Stimulated activated naive CD4-positive, alpha-beta T cell (primary cell): ENCODE measurements at places on chromosomes 3 and 15.

- DNase-seq = no peak
Measured at GRCh38 chr15:101317336-101317872, 22.4 kb upstream of the SNRPA1 start.

- DNase-seq = no peak
Measured at GRCh38 chr15:76196269-76197231, 114.7 kb downstream of the ETFA start.

- DNase-seq = no peak
Measured at GRCh38 chr3:188976407-188976806, 195.4 kb upstream of the TPRG1 start.

GRCh38 chr3:111311126-111311525 lies 230.9 kb upstream of the CD96 start:
- peak; percentile 21 for DNase-seq

DNA sequence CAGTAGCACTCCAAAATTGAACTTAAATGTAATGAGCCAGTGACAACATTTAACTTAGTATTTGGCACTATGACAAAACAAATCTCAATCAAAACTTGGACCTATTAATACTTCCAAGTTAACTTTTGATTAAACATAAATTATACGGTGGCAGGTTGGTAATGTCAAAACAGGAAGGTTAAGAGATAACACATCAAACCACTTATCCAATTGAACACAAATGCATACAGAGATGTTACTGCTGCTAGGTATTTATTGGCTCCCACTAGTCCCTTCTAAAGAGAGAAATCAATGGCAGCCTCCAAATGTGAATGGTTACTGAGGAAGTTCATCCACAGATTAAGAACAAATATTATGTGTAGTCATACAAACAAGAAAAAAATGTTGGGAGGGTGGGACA lies 1.8 kb downstream of the GSK3B start:
- no peak for DNase-seq

DNA sequence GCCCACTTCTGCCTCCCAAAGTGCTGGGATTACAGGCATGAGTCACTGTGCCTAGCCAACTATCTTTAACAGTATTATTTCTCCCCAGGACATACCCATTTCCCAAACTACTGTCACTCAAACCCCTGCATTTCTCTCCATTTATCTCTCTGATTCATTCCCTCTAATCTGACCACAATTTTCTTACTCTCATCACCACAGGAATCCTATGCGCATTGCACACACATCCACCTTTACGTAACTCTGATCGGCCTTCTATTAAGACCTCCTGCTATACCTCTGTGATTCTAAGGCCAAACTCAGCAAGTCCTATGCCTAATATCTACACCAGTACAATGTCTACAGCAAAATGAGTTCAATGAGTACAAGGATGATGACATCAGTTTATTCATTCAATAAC lies 235.0 kb downstream of the ULK4 start:
- DNase-seq = no peak

DNA sequence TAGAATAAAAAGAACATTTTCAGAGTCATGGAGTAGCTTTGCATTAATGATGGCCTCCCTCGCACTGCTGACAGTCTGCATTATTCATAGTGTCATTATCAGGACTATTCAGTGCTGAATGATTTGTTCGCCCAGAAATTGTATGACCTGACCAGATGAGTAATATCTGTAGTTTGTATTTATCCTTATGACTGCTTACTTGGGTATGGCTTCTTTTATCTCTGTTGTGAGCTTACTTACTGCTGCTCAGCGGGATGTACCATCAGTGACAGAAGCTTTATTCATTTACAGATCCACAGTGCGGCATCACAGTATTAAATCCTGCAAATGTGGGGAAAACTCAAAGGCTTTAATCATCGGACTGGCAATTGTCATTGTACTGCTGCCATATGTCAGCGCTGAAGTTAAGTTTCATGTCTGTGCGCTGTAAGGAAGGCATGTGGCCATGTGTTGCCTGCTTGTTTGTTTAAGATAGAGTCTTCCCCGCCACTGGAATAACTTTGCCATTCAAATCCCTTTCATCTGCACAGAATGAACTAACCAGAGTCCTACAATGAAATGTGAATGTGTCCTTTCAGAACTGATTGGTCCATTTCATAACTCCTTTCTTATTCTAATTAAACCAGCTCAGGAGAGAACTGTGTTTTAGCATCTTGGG lies 262.2 kb downstream of the CHL1 start:
- DNase-seq = no peak

- DNase-seq = no peak
Measured at GRCh38 chr3:48409291-48410201, 20.3 kb downstream of the PLXNB1 start.

DNA sequence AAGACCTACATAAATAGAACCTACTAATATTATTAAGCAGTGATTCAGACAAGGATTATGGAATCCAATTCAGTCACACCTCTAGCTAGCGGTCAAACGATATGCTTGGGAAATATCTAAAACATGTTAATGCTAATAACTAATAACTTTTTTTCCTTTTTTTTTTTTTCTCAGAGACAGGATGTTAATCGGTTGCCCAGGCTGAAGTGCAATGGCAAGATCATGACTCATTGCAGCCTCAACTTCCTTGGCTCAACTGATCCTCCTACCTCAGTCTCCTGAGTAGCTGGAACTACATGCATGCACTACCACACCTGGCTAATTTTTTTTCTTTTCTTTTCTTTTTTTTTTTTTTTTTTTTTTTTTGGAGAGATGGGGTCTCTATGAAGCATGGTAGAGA lies 124.1 kb downstream of the NR2E3 start:
- DNase-seq = no peak

DNA sequence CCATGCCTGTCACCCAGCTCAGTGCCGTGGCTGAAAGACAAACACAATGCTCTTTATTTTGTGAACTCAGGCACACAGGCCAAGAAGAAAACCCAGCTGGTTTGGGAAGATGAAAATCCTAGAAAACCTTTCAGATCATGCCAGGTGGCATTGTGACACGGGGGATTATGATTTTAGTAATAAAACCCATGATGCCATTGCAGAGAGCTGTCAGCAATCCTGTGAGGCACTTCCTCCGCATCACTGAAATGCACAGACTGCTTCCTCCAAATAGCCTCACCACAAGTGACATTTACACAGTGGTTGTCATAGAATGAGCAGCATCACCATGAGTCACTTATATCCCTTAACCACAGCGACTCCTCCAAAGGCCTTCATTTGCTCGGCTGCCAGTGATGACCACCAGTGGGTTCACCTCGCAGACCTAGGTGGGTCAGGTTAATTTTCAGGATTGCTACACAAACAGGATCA lies 22.7 kb downstream of the ABHD6 start:
- no peak for DNase-seq

DNA sequence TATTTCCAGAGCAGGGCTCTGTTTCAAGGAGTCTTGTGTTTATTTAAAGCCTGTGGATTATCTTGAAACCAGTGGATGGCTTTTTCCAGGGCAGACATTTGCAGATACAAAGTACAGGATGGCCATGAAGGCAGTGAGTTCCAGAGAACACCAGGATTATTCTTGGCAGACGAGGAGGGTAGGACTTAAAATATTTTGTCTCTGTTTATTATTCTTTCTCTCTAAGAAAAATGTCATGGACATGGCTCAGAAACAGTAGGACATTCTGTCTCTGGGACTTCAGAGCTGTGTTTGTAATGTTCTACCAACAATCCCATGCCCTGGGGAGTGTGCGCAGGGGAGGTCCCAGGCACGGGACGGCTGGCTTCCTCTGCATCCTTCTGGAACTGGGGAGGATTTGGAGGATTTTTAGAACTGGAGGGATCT lies 125.9 kb downstream of the ATP10A start:
- no peak for DNase-seq

DNA sequence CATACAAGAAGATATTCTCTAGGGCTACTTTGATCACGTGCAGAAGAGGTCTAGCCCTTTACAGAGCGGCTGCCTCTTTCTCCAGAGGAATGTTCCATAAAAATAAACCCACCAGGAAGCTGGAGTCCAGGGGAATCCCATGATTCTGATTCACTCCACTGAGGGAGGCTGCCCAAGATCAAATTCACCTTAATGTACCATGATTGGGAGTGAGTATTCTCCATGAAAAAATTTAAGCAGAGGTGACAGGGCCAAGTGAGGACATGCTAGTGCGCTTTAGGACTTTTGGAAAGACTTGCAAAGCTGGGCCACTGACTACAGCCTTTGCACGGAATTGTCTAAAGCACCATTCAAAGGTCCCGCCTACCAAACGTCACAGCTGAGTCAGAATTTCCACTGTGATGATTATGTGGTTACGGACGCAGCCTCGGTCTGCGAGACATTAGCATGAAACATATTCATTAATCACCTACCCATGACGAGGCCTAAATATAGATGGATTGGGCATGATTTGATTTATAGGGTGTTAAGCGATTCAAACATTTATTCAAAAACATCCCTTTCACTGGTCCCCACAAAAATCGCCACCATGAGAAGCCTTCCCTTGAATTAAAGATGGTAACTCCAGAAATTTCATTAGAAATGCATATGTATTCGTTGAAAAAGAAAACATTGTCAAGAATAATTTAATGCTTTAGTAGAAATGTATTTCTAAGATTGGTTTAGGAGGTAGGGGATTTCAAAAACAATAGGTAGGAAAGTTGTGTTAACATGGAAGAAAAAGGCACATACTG lies 152.6 kb downstream of the GREM1 start:
- no peak for DNase-seq

GRCh38 chr3:174815750-174816149 lies 43.4 kb upstream of the NAALADL2 start:
- DNase-seq = no peak

- DNase-seq = no peak
Measured at GRCh38 chr15:69311319-69311721, 12.6 kb downstream of the PAQR5 start.

GRCh38 chr3:160771811-160772459 lies 15.9 kb downstream of the PPM1L start:
- DNase-seq = no peak

GRCh38 chr3:49388289-49388820 lies 23.4 kb downstream of the RHOA start:
- no peak for DNase-seq

GRCh38 chr15:66387163-66388042 lies 691 bp downstream of the MAP2K1 start:
- DNase-seq = peak; percentile 67

- DNase-seq = no peak
Measured at GRCh38 chr15:43648649-43649429, at the start of gene CATSPER2. Gene CATSPER2 (minus strand): TSS chr15:43648844. CDS start chr15:43648061, 783 bp downstream.

GRCh38 chr15:66822114-66822513 lies 120.1 kb downstream of the SMAD6 start:
- DNase-seq = no peak

GRCh38 chr3:72338942-72339669 lies 509.1 kb downstream of the SHQ1 start:
- DNase-seq = no peak

DNA sequence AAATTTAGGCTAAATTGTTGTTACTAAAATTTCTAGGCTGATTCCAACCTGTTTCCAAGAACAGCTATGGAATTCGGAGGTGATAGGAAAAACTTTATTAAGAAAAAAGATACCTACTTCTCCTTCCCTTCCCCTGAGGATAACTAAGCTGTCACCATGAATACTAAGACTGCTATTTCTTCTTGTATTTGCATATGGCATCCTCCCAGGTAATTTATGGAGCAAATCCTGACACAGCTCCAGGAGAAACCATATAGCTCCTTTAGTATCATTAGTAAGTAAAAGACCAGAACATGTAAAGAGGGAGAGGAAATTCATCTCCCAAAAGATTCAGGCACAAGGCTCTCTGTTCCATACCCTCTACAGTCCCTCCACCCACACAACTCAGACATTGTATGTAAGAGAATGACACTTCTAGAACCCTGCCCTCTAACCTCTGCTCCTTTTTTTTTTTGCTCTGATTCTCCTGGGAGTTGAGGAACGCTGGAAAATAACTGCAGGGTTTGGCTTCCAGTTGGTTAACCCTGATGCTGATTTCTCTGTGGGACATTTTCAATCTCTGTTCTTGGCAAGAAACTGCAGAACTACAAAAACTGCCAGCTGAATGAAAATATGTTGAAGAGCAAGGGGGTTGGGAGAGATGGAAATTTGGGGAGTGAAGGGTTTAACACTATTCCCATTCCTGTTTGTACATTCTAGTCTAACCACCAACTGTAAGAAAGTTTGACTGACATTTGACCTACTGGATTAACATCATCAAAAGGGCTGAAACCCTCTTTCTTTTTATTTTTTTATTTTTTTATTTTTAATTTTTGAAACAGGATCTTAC lies 14.2 kb upstream of the MAGI1 start:
- DNase-seq = no peak

DNA sequence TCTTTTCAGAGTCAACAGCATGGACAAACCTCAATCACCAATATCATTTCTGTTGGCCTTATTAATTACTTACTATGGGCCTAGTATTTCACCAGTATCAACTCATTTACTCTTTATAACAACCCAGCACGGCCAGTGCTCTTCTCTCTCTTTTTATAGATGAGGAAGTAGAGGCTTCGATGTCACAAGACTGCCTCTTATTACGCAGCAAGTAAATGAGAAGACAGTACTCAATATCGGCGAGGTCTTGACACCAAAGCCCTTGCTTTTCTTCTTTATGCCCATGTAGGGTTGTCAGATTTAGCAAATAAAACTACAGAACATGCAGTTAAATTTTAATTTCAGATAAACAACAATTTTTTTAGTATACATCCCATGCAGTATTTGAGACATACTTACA lies 99.0 kb upstream of the KCNMB2 start:
- DNase-seq = no peak

DNA sequence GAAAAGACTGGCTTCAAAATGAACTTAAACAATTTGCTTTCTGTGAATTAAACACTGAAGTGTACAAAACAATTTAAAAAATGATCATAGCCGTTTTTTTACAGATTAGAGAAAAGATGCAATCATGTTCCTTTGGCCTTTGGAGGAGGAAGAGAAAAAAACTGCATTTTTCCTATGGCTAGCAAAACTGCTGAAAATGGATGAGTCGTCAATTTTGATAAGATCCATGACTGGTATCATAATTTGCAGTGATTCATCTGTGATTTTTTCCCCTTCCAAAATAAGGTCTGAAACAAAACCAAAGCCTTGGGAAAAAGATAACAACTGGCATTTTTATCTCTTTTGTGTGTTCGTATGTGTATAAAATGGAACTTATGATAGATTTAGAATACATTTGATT lies 255.6 kb upstream of the SATB1 start:
- no peak for DNase-seq

GRCh38 chr3:164222197-164222596 lies 856.1 kb downstream of the SI start:
- DNase-seq = no peak

DNA sequence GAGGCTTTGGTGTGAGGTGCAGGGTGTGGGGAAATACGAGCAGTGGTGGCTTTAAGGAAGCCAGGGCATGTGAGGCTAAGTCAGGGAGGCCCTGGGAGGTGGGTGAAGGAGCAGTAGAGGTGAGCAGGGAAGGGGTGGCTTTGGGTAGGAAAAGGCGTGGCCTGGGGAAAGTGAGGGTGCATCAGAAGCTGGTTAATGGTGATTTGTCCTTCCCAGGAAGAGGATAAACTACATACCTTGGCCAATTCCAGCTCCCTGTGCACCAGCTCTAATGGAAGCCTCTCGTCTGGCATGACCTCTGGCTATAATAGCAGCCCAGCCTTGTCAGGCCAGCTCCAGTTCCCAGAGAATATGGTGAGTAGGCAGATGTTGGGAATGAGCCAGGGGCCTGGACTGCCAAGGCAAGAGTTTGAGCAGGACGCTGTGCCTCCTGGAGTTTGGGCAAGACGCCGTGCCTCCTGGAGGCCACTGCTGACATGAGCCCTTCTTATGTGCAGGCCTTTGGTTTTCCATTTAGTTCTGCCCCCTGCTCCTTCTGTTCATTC lies 41.3 kb downstream of the CDAN1 start:
- DNase-seq = no peak

- no peak for DNase-seq
Measured at GRCh38 chr3:62361261-62361660, 12.1 kb downstream of the FEZF2 start.
